ENCODE measurements at places on chromosomes 7 and 10.
A peak's percentile ranks its signal among the peaks of the same experiment; 100 is the strongest.

DNA sequence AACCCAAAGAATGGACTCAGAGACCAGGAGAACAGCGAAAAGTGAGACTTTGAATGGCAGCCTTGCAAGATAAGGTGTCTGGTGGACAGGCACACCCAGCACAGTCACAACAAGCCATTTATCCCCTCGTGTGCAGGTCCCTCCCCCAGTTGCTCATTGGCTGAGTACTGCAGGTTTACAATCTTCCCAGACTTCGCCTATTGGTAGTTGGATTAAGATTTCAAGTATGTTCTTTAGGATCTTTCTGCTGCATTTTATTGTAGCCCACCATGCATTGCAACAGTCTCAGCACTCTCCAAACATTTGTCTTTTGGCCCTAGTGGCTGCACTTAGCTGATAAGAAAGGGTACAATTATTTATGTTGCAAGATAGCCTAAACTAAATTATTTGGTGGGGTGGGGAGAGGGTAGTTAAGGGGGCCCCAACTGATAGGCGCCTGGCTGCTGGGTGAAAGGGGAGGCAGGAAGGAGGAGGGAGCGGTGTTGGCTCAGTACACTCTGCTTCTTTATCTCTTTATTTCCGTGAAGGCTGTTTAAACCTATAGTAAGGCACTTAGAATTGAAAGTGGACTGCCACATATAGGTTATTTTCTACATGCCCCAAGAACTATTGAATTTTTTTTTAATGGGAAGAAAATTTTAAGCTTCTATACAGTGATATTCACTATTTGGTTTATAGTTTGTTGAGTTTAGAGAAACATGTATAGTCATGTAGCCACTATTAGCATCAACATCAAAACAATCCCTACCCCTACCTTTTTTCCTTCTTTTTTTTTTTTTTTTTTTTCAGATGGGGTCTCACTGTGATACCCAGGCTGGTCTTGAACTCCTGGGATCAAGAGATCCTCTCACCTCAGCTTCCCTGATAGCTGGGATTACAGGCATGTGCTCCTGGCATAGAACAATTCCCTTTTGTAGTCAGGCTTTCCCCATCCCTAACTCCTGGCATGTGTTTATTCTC lies 54.2 kb downstream of the GUSB start:
- DNase-seq, result no peak

DNA sequence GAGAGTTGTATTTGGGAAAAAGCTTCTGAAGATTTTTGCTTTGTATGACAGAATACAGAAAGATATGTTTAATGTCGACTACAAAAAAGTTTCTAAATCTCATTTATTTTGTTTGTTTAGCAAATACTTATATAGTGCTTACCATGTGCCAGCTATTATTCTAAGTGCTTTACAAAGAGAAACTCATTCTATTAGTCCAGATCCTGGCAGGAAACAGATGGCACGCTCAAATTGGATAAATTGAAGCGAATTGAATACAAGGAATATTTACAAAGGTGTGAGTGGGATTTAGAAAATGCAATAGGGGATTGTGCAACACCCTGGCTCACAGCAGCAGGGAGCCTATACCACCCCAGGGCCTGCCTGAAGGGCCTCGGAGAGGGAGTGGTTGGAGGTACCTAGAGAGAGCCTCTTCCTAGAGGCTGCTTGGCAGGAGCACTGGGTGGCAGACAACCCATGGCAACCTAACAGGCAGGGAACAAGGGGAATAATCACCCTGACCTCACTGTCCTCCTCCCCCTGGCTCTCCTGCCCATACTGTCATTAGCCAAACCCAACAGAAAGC lies 27.6 kb upstream of the FAM204A start:
- DNase-seq, result no peak

DNA sequence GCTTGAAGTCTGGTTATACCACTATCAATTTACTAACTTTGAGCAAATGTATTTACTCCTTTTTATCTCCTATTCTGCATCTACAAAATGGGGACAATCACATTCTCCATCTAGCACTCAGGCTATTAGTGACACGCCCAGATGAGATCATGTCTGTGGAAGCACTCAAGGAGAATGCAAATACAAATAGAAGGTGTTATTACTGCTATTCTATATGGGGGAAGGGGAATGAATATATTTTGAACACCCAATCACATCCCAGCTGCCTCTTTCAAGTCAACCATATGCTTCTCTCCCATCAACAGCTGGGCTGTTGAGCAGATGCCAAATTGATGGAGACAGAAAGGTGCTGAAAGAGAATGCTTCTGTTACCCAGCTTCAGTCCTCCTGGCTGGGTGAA lies 23.5 kb downstream of the SGMS1 start:
- DNase-seq, result no peak

GRCh38 chr7:7746458-7746857 lies 28.1 kb upstream of the RPA3 start:
- DNase-seq, result no peak

GRCh38 chr10:26689399-26689798 lies 8.1 kb upstream of the PDSS1 start:
- no peak for DNase-seq

DNA sequence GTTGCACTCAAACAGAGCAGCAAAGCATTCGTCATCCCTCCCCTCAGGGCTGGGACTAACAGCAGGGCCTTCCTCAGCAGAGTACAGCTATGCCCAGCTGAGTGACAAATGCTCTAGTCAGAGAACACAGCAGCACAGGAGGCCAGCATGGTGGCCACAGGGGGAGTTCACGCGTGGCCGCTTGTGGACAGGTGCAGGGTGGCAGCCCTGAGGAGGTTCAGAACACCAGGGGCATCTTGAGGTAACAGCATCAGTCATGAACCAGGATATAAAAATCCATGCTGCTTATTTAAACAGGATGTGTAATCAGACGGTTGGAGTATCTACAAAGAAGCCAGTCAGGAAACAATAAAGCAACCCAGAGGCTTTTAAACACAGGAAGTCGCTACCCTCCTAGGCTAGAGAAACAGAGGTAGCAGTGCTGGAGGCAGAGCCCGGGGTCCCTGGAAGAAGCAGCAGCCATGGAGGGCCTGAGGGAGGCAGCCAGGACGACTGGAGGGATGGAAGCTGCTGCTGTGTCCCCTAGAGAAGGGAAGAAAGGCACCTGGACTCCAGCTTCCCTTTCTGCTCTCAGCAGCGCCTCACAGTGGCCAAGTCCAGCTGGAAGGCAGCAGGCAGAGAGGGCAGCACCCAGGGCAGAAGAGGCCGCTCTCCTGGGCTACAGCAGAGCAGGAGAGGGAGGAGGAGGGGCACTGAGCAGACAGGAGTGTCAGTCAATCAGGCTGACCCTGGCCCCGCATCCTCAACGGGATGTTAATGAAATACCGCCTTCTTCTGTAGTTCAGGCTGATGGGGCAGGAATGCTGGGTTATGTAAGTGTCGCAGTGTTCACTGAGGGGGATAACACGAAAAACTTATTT lies 70.8 kb upstream of the UCN3 start:
- DNase-seq, result no peak

GRCh38 chr7:3109311-3109915 lies 65.7 kb upstream of the CARD11 start:
- no peak for DNase-seq

GRCh38 chr10:123783296-123783695 lies 108.3 kb downstream of the CPXM2 start:
- no peak for DNase-seq

DNA sequence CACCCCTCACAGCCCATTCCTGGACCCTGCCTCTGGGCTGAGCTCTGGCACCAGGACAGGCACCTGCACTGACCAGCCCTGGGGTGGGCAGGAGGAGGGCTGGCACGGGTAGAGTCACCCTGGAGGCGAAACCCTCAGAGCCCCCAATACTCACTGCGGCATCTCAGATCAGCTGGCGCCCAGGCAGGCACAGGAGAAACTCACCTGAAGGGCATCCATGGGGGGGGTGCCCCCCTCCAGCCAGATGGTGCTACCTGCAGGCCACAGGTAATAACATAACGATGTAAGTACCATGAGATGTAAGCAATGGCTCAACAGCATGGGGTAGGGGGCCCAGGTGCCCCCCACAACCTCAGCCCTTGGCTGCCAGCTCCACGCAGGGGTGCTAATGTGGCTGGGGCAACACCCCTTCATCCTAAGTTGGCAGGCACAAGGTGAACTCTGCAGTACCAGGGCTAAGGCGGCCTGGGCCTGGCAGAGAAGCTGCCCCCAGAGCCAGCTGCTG lies 12.1 kb upstream of the PYROXD2 start:
- no peak for DNase-seq

- no peak for DNase-seq
These were observed 116.7 kb downstream of the CYP26A1 start for GRCh38 chr10:93190372-93190771.

GRCh38 chr10:48406204-48406603 lies 99.7 kb downstream of the MAPK8 start:
- no peak for DNase-seq

DNA sequence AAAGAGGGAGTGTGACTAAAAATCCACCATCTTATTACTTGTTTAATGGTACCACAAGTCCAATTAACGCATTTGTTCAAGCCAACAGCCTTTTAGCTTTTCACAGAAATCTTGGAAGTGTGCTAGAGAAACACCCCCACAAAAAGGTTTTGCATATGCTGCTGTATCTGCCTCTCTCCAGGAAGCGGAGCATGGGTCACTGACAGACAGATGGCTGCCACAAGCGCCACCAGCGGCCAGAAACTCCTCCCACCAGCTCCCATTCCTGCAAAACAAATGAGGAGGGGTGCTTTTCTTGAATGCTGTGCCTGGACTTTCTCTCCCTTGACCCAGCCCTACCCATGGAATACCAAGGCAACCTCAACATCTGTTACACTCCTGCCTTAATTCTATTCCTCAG lies 176.3 kb upstream of the LRGUK start:
- DNase-seq, result no peak

DNA sequence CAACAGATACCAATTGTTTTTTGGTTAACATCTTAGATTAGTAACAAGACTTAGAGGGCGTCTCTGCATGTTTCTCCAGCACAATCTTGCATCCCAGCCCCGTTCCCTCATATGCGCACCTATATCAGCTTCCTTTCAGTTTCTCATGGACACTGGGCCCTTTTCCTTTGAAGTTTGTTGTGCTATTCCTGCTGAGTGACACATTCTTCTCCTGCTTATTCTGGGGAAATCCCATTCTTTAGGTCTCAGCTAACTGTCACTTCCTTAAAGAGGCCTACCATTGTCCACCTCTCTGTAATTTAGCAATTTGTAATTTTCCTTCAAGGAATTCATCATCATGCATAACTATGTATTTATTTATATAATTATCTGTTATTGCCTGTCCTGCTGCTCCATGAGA lies 110.3 kb upstream of the STEAP1B start:
- no peak for DNase-seq

- DNase-seq, result no peak
These were observed 54.6 kb upstream of the FAM3C start for GRCh38 chr7:121450631-121451198.

DNA sequence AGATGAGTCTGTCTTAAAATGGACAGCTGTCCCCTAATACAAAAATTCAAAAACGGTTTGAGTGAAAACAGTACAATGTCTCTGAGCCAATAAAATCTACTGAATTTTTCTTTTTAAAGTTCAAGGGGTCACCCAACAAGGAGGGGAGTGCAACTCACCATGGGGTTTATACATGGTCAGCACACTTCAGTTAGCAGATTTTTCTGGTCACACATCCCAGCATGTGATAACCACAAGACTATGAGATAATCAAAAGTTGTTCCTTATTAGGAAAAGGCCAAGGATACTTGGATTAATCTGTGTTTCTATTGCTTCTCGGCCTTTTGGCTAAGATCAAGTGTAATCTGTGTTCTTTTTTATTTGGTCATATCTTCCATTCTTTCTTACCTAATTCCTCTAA lies 31.6 kb downstream of the ABCB5 start:
- peak; percentile 24 for DNase-seq

- DNase-seq, result no peak
These were observed 218.8 kb downstream of the GPR158 start for GRCh38 chr10:25393621-25394020.

DNA sequence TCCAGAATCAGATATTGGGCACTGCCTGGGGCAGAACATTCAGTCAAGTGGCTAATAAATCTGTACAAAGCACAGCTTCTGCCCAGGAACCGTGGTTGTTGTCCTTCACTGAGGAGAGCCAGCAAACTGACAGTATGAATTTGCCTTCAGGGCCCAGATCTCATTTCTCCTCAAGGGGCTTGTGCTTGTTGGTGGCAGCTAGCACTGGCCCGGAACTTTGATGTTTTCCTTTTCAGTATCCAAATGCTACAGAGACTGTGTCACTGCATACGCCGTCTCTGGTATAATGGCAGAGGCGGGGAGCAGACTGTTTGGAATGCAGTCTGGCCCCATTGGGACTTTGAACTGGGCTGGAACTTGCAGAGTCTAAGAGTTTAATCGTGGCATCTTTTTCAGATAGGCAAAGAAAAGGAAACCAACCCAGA lies 30.4 kb upstream of the ADD3 start:
- DNase-seq, result no peak

- DNase-seq, result peak; percentile 26
These were observed 120.6 kb downstream of the LYZL1 start for GRCh38 chr10:29409241-29410054.

DNA sequence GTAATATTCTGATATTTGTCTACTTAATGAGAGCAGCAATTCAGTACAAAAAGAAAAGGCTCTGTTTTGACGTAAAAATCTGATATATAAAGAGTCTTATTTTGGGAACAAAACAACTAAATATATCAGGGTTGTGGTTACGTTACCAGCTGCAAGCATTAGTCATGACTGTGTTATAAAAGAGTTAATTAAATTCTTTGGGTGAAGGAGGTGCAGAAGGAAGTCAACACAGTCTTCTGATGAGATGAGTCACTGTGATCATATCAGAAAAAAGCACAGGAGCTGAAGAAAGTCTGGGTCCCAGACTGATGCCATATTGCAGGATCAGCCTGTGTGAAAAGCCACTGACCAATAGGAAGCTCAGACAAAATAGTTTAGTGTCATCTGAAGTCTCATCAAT lies 234.3 kb upstream of the TEX47 start:
- DNase-seq, result no peak

- DNase-seq, result no peak
These were observed 56.7 kb downstream of the OSBPL3 start for GRCh38 chr7:24923172-24923865.

DNA sequence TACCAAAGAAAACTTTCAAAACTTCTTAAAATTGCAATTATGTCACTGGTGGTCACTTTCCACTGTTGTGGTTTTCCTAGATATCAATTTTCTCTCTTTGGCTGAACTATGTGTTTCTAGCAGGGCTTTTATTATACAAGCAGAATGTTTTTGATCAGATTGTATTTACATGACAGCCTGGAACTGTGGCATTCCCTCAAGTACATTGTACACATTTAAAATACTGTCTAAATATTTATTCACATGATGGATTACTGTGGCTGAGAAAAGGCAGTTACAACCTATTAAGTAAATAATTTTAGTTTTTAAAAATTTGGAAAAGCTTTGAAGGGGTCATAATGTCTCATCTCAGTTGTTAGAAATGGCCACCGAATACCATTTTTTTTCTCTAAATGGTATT lies 231.9 kb upstream of the PPP1R3A start:
- no peak for DNase-seq
